ENCODE measurements at places on chromosomes 13 and 19.

DNA sequence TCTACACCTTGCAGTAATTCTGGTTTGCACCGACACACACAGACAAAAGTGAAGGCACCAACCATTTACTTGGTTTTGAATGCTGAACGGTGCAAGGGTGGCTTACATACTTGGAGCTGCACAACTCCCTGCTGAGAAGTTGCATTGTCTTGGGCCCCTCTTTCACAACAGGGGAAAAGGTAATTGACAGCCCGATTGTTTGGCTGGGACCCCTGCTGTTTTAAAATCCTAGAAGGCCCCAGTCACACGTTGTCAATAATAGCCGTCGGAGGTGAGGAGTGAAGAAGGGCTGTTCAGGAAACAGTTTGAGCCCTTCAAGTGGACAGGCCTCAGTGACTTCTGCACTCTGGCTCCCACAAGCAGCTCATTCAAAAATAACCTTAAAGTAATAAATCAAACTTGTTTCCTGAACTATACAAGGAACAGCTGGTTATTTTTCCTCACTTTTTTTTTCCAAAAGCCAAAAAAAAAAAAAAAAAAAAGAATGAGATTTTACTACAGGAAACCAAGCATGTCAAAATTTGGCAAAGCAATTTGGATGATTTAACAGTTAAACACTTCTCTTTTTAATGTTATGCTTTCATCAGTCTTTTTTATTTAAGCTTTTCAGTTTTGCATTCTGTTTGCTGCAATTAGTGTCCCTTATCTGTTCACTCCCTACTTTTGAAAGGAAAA is 19.0 kb upstream of the SPRY2 start:
- DNase-seq, result peak; percentile 25

GRCh38 chr19:48244281-48244680 is 11.4 kb downstream of the CARD8 start:
- DNase-seq, result peak; percentile 28

DNA sequence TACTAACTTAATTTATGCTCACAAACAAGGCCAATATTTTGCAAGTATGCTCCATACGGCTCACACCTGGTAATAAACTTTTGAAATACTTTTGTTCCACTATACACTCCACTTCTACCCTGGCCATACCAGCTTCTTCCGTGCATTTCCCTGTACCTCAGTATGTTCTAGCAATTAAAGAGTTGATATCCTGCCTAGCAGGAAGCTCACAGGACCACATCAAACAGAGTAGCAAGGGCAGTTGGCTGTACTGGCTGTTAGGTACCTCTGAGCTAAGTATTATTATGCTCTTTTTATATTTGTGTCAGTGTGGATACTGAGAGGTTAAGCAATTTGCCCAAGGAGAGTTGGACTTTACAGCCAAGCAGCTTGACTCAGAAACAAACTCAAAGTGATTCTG is 257.7 kb downstream of the SLITRK6 start:
- no peak for DNase-seq

- no peak for DNase-seq
These were observed 147.1 kb upstream of the SOX1 start for GRCh38 chr13:111919849-111920248.

DNA sequence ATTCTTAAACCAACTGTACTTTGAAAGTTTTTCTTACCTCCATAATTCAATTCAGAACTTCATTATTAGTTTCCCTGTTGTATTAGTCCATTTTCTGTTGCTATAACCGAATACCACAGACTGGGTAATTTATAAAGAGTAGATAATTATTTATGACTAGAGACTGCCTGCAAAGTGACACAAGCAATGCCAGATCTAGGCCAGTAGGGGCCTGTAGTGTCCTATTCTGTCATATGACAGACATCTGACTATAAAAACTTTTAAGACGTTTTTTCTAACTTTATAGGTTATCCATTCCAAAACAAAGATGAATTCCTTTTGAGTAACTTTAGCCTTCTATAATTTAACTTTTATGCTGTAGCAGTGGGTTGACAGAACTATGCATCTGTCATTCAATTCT is 2783.8 kb downstream of the PCDH9 start:
- DNase-seq, result peak; percentile 1

- DNase-seq, result no peak
These were observed 1180.7 kb upstream of the SLC10A2 start for GRCh38 chr13:104246955-104247354.

Data from fibroblast of skin of right quadriceps (primary cell).